ENCODE measurements at places on chromosomes 13 and 19.

DNA sequence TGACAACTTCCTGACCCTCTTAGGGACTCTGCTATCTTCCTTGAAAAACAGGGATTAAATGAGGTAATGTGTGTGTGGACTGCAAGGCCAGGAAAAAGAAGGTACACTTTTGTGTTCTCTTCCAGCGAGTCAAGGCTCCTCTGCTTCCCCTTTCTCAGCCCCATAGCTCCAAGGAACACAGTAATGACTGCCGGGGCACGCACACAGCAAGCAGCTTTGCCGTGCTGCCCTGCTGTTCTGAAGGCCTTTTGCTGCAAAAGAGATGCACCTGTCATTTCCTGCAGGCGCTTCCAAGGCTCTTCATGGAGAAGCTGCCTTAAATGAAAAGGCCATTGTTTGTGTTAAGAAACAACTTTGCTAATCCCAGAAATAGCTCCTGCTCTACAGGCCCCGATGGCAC is 84.6 kb downstream of the CYSLTR2 start:
- DNase-seq = no peak

DNA sequence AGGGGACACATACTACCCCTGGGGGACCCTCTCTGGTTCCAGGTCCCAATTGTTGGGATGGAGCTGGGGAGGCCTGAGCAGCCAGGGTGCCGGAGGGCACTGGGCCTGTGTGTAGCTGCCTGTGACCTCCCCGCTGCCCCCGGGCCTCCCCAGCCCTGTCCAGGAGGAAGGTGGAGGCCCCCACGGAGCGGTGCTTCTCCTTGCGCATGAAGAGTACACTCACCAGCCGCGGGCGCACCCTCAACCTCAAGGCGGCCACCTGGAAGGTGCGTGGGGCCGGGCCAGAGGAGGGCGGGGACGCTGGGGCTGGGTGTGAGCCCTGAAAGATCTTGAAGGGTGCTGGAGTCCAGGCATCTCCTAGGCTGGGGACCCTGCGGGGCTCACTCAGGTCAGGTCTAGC is 11.7 kb downstream of the HIF3A start:
- DNase-seq = no peak

- DNase-seq = no peak
These were observed 471.5 kb downstream of the GPC6 start for GRCh38 chr13:93698016-93698613.

GRCh38 chr19:35248310-35249145 is at the start of gene LSR:
LSR (plus strand) TSS chr19:35249002; CDS start chr19:35249023, 21 bp downstream.
- DNase-seq = peak; percentile 82

DNA sequence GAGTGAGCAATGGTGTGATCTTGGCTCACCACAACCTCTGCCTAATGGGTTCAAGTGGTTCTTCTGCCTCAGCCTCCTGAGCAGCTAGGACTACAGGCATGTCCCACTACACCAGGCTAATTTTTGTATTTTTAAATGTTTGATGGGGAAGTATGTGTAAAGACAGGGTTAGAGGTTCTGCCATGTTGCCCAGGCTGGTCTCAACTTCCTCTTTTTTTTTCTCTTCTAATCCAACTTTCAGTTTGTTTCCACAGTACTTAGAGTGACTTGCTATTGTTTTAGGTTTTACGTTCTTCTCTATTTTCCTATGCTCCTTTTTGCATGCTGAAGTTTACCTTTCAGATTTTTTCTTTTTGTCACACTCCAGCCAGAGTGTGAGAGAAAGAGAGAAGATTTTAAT is 1433.0 kb downstream of the UQCRFS1 start:
- no peak for DNase-seq

DNA sequence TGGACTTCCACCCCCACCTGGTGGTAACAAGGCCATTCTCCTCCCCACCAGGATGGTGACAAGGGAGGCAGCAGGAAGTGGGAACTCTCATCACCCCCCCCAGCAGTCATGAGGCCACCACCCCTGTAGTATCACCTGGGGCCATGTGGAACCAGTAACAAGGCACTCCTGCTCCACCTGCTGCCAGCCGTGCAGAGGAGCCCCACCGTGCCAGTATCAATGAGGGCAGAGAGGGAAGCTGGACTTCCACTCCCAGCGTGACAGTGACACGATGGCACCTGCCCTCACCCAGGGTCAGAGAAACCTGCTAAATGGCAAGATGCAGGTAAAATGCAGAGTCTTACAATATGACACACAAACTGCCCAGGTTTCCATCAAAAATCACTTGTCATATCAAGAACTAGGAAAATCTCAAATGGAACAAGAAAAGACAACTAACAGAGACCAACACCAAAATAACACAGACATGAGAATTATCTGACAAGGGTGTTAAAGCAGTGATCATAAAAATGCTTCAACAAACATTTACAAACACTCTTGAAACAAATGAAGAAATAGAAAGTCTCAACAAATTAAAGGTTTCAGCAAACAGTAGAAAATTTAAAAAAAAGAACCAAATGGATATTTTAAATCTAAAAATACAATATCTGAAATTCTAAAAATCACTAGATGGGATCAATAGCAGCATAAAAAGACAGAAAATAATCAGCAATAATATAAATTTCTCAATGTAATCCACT is 9.1 kb upstream of the SPACA7 start:
- no peak for DNase-seq

DNA sequence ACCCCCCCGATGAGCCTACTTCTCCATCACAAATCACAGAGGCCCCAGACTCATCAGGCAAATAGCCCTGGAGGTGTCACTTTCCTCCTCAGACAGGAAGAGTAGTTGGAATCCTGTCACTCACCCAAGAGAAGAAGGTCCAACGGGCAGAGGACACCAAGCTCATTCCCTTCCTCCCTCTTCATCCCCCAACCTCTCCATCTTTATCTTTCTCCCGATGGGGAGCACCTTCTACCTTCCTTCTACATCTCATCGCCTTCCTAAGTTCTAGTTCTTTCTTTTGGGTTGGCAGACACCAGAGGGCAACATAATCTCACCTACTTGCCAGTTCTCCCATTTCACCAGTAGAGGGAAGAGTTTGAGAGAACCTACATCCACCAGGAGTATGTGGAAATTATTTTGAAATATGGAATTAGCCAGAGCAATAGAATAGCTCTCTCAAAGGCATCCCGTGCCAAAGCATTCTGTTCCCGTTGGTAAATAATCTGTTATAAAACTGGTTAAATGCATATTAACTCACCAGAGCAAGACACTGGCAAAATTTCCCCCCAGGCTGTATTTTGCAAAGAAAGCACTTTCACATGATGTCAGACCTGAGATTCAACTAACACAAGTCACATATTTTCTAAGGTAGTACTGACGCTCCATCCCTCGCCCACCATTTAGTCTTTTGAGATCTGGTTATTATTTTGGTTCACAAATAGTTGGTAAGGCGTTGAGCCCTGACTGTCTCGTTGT is 55.0 kb downstream of the ZIC5 start:
- DNase-seq = no peak

- no peak for DNase-seq
These were observed 395.0 kb downstream of the PCDH9 start for GRCh38 chr13:66835040-66835628.

DNA sequence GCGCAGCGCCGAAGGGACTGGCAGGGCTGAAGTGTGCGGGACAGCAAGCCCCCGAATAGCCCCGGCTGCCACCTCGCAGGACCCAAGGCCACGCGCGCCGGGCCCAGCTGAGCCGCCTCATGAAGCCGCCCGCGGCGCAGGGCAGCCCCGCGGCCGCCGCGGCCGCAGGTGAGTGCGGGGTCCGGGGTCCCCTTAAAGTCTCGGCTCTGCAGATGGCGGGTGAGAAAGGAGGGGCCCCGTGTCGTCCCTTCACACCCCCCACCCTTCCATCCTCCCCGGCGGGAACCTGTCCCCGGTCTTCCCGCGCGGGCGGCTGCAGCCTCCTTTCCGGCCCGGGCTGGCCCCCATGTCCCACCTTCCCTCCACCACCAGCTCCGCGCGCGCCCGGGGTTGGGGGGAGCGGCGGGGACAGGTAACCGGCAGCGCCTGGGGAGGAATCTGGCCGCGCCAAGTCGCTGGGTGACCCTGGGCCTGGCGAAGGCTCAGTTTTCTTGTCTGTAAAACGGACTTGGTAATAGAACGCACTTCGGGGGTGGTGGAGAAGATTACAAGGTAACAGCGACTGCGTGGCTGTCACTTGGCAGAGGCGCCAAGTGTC is 338 bp downstream of the RGCC start:
- peak; percentile 65 for DNase-seq

DNA sequence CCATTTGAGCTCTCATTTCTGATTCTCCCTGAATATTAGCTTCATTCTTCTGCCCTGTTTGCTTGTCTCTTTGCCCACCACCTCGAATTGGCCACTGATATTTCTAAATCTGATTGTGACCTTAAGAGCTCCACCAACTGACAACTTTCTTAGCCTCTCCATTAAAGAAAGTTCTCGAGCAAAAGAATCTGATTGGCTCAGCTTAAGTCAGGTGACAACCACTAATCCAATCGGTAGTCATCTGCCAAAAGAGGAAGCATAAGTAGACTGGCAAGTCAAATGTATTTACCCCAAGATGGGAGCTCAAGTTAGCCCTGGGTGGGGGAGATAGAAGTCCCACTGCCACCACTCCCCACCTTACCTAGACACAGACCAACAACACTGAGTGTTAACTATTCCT is 41.5 kb downstream of the NOTCH3 start:
- DNase-seq = no peak

DNA sequence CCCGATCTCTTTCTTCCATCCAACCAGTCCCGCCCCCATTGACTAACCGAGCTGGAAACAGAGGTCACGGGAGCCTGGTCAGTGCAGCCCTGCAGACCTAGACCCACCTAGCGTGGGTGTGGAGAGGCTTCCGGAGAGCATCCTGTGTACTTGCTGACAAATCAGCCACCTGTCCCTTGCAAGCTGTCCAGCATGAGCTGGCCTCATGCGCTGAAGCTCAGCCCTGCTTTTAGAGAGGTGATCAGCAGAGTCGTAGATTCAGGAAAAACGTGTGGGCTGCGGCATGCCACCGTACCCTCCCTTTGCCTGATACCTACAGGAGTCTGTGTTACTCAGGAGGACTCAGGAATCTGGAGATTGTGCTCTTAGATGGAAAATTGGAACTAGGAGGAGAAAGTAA is 80.3 kb upstream of the UQCRFS1 start:
- DNase-seq = no peak

GRCh38 chr13:79987323-79987722 is 353.6 kb downstream of the SPRY2 start:
- DNase-seq = no peak

DNA sequence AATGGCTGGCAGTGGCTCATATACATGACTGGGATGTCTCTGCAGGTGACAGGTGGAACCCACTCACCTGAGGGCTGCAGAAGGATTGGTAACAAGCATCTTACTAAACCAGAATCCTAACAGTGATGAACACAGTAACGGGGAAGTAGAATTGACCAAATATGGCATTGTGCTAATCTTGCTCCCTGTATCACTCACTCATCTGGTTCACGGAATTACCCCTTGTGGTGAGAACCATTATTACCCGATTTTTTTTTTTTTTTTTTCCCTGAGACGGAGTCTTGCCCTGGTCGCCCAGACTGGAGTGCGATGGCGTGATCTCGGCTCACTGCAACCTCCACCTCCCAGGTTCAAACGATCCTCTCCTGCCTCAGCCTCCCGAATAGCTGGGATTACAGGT is 69.5 kb downstream of the PTPRS start:
- no peak for DNase-seq

- DNase-seq = no peak
These were observed 46.7 kb upstream of the POSTN start for GRCh38 chr13:37645181-37645740.

DNA sequence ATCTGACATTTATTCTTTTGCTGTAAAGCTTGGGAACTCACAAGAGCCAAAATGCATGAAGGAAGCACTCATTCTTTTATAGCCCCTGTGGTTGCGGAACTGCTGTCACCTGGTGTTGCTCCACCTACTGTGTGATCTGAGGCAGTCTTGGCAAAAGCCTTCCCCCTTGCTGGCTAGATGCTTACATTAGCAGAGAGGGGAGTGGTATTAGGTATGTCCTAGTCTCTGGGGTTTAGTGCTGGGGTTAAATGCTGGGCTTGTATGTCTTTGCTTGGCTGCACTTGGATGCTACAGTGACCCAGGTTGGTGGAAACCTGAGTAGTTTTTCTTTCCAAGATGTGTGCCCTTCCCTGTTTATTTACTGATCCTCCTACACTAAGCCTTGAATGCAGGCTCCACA is 99.3 kb downstream of the WDFY2 start:
- DNase-seq = no peak

DNA sequence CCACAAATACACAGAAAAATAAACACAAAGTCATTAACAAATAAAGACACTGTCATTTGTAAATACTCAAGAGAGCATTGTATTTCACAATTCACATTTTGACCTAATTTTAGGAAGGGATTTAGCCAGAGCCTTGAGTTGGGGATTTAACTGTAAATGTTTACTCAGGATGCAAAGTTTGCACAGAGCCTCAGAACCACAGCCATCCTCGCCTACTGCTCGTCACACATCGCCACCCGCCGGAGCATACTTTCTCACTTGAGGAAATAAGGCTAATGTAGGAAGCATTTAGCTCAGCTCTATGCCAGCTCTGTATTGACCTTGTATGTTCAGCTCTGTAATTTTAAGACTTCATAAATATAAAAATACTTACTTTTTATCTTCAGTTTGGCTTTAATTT is 442.7 kb downstream of the OXGR1 start:
- DNase-seq = no peak

DNA sequence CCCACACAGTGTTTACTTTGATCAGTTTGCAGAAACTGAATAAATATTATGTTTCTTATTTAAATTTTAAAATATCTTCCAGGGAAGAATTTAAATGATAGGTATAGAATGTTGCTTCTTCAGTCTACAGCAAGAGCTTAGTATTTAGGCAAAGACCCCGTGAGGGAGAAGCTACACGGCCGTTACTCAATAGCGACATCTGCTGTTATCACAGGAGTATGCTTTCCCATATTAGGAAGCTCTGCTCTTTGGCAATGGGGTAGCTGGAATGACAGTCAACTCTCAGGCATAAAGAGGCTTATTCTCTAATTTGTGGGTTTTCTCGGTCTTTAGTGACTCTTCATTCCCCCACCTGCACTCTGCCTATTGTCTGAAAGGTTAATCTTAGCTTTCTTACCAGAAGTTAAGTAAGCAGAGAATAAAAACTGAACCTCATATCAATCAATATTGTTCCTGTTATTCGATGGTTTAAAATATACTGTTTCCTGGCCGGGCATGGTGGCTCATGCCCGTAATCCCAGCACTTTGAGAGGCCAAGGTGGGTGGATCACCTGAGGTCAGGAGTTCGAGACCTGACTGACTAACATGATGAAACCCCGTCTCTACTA is 13.2 kb upstream of the LHFPL6 start:
- no peak for DNase-seq

Measured in activated naive CD8-positive, alpha-beta T cell treated with anti-CD3 and anti-CD28 coated beads, Interleukin-2, amount 10 ng/mL, durations not matched to agents 7 days and 5 days (primary cell).